ENCODE measurements at places on chromosomes 4 and X.

- DNase-seq = no peak
Observed at GRCh38 chr4:156898373-156899117, 73.1 kb downstream of the PDGFC start.

GRCh38 chr4:5933116-5933515 is 40.2 kb upstream of the CRMP1 start:
- DNase-seq = no peak

GRCh38 chr4:174036111-174036510 is 247.4 kb downstream of the FBXO8 start:
- no peak for DNase-seq

- no peak for DNase-seq
Observed at GRCh38 chr4:91434631-91435030, 869.1 kb upstream of the GRID2 start.

GRCh38 chrX:11724122-11725017 is 33.7 kb upstream of the MSL3 start:
- DNase-seq = no peak

- DNase-seq = no peak
Observed at GRCh38 chrX:40474205-40474626, 106.6 kb upstream of the ATP6AP2 start.

- no peak for DNase-seq
Observed at GRCh38 chr4:94577136-94577535, 125.4 kb downstream of the PDLIM5 start.

DNA sequence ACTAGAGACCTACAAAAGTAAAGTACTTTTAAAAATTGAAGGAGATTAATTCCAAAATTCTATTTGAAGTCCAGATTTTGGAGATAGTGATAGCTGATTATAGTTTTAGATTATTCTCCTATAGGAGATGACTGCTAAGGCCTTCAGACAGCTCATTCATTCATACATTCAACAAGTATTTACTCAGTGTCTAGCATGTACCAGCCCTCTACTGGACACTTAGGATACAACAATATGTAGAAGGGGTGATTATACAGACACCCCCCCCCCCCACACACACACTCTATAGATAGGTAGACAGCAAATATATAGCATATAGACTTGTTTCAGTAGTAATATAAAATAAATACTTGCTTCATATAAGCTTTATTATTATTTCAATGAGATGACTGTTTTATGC is 60.4 kb upstream of the TAF9B start:
- DNase-seq = peak; percentile 0

GRCh38 chrX:71378732-71379131 is 12.6 kb downstream of the TAF1 start:
- no peak for DNase-seq

DNA sequence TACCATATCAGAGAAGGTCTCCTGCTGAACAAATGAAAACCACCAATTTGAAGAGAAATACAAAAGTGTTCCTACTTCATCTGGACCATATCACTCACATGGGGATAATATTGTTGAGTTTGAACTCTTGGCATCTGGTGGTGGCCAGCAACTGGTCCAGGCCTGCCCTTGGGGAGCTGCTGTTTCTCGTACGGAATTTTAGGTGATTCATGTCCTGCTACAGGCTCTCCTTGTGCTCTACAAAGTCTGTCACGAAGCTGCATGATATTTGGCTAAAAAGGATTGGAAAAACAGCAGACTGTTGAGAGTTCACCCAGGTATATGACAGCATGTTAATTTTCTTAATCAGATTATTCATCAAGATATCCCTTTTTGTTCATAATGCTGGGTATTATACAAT is 42.2 kb downstream of the SEC31A start:
- no peak for DNase-seq

- no peak for DNase-seq
Observed at GRCh38 chr4:124000233-124000632, 603.6 kb downstream of the SPRY1 start.

- DNase-seq = no peak
Observed at GRCh38 chr4:168743601-168744000, 246.7 kb downstream of the PALLD start.

- no peak for DNase-seq
Observed at GRCh38 chrX:7614616-7615015, 228.4 kb upstream of the VCX start.

- DNase-seq = no peak
Observed at GRCh38 chr4:158018221-158018830, 154.5 kb downstream of the GASK1B start.

DNA sequence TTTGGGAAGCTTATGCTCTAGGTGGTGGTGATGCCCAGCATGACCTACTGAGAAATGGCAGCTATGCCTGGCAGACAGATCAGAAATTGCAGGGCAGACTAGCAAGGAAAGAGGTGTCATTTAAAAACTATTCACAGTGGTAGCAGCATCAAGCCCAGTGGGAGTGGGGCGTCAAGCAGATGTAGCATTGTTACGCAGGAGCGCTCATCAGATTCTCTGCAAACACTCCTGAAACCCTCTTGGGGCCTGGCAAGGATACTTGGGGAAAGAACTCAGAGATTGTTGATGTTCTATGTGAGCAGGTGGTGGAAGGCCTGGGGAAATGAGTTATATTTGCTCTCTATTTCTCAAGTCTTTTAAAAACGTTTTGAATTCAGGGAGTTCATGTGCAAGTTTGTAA is 437.6 kb downstream of the RAPGEF2 start:
- DNase-seq = no peak

DNA sequence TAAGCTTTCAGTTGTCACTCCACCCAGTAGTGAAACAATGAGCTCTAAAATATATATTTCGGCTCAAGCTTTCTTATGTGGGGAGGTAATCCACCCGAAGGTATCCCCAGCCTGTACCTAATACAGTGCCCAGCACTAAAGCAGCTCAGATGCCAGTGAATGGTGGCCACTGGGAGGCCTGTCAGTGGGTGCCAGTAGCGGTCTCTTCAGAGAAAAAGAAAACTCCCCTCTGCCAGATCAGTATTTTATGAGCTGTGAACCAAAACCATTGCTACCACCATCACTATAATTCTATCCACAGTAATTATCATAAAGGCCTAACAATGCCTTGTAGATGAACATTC is 835 bp upstream of the NFKB1 start:
- no peak for DNase-seq

GRCh38 chrX:16931855-16932575 is 14.4 kb upstream of the REPS2 start:
- DNase-seq = no peak

DNA sequence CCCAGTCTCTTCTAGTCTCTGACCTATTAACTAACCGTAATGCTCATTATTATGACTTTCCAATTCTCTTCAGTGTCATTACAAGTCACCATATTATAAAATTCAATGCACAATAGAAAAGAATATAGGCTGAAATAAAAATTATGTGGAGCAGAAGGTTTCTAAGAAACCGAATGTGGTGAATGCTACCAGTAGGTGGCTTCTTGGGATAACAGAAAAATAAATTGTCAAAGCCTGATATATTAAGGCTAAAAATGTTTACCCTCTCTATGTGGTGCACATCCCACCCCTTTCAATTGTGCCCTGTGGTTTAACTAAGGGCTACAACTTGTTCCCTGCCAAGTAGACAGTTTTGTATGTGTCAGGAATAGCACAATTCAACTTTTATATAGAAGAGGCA is 624.6 kb upstream of the TECRL start:
- DNase-seq = no peak

DNA sequence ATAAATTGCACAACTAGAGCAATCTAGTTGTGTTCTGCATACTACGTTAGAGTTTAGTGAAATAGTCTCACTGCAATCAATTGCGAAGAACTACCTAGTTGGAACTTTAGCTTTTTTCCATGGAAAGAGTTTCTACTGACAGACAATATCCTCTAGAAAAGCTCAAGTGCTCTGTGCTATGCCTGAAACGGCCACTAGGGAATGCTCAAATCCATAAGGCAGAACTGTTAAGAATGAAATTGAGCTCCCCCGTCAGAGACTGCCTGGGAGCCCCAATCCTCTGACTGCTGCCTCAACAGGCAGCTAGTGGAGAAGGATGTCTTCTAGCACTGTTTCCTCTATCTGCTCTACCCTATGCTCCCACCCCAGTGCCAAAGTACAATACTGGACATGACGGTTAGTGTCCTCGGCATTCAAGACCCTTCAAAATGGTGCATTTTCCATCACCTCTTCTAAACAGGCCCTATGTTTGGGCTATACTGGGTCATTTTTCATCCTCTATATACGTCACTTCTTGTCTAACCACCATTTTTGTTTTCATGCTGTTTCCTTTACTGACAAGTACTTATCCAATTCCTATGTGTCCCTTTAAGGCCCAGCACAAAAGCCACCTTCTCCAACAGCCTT is 35.3 kb downstream of the FRMD7 start:
- DNase-seq = peak; percentile 36

- DNase-seq = no peak
Observed at GRCh38 chr4:139329665-139330200, 27.5 kb upstream of the NDUFC1 start.

DNA sequence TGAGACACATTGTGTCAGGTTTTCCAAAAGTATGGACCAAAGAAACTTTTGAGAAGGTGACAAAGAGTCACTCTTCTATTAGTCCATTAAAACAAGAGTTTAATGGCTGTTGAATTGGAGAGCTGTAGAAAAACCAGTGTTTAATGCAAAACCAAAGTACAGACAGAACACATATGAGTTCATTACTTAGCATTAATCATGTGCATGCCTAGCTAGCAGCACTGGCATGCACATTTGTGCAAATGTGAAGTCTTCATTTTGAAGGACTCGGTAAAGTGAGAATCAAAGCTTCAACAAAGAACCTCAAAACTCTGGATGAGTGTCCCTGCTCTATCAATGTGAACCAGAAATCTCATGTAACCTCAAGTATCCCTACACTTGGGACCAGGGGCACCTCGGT is 256.3 kb upstream of the PPARGC1A start:
- DNase-seq = no peak

DNA sequence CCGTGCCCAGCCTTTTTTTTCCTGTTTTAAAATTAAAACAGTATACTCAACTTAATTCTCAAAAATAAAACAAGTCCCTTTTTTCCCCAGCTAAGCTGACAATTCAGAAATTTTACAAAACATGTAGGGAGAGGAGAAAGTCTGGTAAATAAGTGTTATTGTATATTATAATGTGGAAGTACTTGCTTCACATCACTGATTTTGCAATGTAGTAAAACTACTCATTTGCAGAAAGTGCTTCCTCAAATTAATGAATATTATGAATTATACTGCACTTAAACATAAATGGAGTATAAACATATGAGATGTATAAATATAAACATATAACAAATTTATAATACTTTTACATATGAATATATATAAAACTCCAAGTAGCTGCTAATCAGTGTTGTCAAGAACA is 11.6 kb upstream of the H2AZ1 start:
- DNase-seq = no peak

GRCh38 chr4:34323549-34324320 is 1920.6 kb downstream of the ARAP2 start:
- DNase-seq = no peak

DNA sequence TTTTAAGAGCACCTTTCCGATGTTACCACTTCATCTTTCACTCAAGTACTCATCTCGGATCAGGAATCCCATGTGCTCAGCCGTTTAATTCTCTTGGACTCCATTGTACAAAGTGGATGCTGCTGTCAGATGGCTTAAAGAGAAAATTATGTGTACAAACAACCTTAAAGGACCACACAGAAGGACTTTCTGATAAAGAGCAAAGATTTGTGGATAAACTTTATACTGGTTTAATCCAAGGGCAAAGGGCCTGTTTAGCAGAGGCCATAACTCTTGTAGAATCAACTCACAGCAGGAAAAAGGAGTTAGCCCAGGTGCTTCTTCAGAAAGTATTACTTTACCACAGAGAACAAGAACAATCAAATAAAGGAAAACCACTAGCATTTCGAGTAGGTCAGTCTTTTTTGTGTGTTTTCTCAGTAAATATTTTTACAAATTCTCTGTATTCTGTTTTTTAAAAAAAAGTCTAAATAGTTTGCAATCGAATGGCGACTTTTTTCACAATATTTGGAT is 20.1 kb downstream of the MMAA start:
- no peak for DNase-seq

GRCh38 chr4:32929796-32930699 is 2209.9 kb downstream of the PCDH7 start:
- DNase-seq = no peak

- DNase-seq = no peak
Observed at GRCh38 chr4:62448911-62449310, 1248.8 kb downstream of the ADGRL3 start.

GRCh38 chr4:140252141-140252741 is 98.3 kb upstream of the MAML3 start:
- no peak for DNase-seq

- no peak for DNase-seq
Observed at GRCh38 chrX:135513130-135513515, 7.3 kb upstream of the INTS6L start.

DNA sequence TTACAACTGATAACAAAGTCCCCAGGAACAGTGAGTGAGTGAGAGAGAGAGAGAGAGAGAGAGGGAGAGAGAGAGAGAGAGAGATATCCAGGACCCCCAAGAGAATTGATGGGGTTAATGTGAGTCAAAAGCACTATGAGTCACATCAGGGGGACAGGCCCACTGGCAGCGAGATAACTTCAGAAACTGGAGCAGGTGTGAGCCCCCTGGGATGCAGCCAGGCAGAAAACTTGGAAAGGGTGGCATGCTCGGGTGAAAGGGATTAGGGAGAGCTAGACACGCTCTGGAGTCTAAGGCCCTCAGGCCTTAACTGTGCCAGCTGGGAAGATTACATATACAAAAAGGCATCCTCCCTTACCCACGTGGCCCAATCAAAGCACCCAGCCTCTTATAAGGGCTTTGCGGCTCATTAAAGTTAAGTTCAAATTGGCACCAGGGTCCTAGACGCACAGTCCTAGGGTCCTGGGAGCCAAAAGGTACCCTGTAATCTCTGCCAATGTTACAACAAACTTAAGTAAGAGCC is 841 bp downstream of the ACOT9 start:
- no peak for DNase-seq

GRCh38 chrX:19440713-19441112 is 74.6 kb downstream of the MAP3K15 start:
- no peak for DNase-seq

GRCh38 chr4:15109600-15109999 is 107.3 kb downstream of the CPEB2 start:
- DNase-seq = no peak

DNA sequence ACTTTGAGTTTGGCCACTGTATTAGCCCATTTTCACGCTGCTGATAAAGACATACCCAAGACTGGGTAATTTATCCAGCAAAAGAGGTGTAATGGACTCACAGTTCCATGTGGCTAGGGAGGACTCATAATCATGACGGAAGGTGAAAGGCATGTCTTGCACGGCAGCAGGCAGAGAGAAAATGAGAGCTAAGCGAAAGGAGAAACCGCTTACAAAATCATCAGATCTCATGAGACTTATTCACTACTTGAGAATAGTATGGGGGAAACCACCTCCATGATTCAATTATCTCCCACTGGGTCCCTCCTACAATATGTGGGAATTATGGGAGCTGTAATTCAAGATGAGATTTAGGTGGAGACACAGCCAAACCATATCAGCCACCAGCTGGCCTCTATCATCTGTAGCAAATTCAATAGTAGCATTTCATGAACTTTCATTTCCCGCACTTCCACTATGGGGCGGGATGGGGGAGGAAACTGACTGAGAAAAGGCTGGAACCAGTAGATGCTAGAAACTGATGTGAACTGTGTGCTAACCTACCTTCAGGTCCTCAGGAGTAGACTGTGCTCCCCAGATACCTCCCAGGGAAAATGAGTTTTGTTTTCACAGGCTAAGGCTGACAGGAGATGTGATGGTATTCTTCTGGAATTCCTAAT is 35.3 kb upstream of the LGI2 start:
- DNase-seq = no peak

GRCh38 chrX:141164406-141164805 is 12.5 kb downstream of the LDOC1 start:
- DNase-seq = no peak
